Stimulated activated CD8-positive, alpha-beta memory T cell treated with anti-CD3 and anti-CD28 coated beads, Interleukin-7, amount 100 ng/mL, for 48 hours (primary cell): ENCODE measurements at places on chromosomes 12 and 14.

- DNase-seq, result no peak
Observed at GRCh38 chr12:79250186-79250585, 385.6 kb downstream of the SYT1 start.

GRCh38 chr12:89597770-89598169 is 71.9 kb upstream of the POC1B start:
- no peak for DNase-seq

DNA sequence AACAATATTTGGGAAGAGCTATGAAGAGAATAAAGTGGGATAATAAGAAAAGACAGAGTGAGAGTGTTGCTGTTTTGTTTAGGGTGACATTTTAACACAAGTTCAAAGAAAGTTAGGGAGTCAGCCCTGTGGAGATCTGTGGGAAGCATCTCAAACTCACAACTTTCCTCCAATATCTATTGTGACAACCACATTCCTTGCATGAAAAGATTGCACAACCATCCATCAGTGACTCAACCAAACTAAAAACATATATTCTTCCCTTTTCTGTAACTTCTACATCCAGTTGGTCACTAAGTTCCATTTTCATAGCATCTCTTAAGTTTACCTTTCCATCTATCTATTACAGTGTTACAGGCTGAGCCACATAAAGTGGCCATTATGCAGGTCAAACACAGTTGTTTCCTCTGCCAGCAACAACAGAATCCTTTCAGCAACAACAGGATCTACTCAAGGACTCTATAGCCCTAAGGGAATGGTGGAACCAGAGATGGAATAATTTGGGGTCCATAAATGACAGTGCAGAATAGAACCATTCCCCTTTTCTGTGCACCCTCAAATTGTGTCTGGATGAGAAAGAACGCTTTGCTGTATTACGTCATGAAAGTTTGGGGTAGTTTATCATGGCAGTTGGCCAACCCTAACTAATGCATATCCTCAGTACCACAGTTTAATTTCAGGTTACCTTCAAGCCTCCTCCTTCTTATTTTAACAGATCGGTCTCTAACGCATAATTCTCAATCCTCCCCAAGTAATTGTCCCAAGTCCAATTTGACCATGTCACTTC is 118.8 kb downstream of the ST8SIA1 start:
- no peak for DNase-seq

GRCh38 chr12:95582230-95583058 is 31.2 kb upstream of the USP44 start:
- DNase-seq, result no peak

GRCh38 chr12:130203151-130203550 is 40.9 kb downstream of the FZD10 start:
- no peak for DNase-seq
